ENCODE measurements at places on chromosomes 4 and X.
A peak's percentile ranks its signal among the peaks of the same experiment; 100 is the strongest.

DNA sequence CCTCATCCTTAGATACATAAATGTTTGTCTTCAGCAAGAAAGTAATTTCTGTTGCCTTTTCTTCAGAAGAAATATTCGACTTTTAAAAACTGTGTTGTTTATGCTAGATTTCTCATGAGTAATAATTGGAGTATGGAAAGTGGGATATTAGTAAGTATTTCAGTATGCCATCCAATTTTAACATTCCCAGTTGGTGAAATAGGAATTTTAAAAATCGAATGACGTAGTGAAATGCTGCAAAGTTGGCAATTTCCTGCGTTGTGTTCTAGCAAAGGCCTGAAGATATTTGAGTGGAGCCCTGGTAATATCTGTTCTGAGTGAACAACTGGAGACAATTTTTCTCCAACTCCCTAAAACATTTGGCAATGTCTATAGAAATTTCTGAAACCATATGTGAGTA lies 190.1 kb downstream of the ZNF330 start:
- no peak for DNase-seq

DNA sequence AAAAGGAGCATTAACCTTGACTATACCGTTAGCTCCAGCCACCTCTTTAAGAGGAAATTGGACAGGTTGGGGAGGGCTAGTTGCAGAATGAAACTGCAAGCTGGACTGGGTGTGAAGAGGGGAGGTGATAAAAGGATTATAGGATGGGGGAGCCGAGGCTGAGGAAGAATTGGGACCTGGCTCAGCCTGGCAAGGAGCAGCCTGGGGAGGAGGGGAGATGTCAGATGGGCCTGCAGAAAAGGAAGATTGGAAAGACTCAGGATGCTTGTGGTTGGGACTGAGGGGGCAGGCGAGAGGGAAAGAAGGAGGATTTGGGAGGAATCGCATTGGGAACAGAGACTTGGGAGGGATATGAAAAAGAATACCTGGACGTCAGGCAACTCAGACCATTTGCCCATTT lies 351.7 kb downstream of the PPP3CA start:
- no peak for DNase-seq

DNA sequence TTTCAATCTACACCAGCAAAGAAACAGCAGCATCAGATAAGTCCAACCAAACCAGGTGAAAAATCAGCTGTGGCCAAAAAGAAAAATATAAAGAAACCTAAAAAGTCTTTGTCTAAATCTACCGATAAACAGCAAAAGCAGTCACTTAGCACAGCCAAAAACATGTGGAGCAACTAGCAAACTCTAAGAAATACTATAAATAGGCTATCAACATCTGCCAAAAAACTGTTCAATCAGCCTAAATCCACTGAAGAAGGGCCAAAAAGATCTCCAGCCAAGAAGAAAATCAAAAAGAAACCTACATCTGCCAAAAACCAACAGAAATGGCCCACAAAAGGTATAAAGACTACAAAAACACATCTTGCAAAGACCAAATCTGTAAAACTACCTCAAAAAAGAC lies 36.7 kb upstream of the CABS1 start:
- DNase-seq, result no peak

DNA sequence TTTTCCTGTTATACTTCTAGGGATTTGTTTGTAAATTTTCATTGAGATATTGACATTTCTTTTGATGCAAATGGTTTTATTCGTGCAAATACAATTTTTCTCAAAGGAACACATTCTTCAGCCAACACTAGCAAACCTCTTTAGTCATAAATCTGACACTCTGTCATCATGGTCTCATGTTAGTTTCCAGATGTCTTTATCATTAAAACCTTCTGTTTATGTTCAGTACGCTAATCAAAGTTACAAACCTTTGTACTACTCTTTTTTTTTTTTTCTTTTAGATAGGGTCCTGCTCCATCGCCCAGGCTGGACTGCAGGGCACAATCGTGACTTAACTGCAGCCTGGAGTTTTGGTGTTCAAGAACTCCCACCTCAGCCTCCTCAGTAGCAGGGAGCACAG lies 7.1 kb downstream of the SLC25A31 start:
- DNase-seq, result no peak

- no peak for DNase-seq
These were observed 60.2 kb upstream of the MAOA start for GRCh38 chrX:43595931-43596330.

- peak; percentile 10 for DNase-seq
These were observed 36.0 kb downstream of the GAB3 start for GRCh38 chrX:154714925-154715324.

DNA sequence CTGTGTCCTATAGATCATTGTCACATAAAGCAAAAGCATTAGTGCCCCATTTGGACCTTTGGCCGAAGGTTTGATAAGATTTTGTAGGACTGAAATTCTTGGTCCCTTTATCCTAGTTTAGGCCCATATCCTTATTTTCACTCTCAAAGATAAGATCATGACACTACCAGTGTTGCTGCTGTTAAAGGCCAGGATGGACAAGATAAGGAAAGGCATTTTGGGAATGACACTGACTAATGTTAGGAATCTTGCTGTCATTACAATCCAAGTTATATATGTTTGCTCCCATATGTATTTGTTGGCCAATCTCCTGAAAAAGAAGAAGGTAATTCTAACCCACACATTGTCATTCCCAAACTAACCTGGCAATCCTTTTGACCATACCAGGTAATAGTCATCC lies 101.3 kb upstream of the VAMP7 start:
- no peak for DNase-seq

GRCh38 chrX:14590693-14591424 lies 61.5 kb downstream of the GLRA2 start:
- DNase-seq, result no peak

- DNase-seq, result no peak
These were observed 30.7 kb downstream of the HS3ST1 start for GRCh38 chr4:11397819-11398610.

DNA sequence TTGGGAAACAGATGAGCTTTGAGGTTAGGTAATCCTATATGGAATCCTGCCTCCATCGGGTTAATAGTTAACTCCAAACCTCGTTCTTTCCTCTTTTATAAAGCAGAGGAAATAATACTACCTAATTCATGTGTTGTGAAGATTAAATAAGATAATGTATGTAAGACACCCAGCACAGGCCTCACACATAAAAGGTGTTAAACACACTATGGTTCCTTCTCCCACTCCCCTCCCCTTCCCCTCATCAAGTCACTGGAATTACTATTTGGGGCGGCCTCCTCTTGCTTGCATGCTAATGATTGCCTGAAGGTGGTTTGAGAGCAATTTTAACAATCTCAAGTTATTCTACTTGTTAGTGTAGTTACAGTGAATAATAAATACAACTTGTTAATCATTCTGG lies 404.4 kb upstream of the RASGEF1B start:
- peak; percentile 8 for DNase-seq

GRCh38 chrX:103531002-103531401 lies 11.7 kb upstream of the RAB40A start:
- no peak for DNase-seq

DNA sequence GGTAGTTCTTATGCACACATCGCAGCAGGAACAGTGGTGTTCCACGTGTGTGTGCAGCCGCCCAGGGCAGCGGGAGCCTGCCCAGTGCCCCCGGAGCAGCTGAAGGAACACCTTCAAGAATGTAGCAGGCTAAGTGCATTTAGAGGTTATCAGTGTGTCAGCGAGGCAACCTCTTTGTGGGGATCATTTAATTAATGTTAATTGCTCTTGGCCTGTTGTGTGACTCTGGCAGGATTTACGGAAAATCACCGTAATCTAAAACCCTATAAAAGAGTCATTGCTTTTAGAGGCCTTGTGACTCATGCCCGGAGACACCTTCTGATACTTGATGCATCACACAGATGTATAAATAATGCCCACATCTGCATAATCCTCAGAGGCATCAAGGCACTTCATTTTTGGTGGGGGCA lies 47.3 kb upstream of the GATB start:
- DNase-seq, result no peak

- no peak for DNase-seq
These were observed 257.7 kb downstream of the OPHN1 start for GRCh38 chrX:68175562-68175961.

Measured in kidney glomerular epithelial cell (primary cell).